ENCODE measurements at places on chromosomes 3 and 15.

DNA sequence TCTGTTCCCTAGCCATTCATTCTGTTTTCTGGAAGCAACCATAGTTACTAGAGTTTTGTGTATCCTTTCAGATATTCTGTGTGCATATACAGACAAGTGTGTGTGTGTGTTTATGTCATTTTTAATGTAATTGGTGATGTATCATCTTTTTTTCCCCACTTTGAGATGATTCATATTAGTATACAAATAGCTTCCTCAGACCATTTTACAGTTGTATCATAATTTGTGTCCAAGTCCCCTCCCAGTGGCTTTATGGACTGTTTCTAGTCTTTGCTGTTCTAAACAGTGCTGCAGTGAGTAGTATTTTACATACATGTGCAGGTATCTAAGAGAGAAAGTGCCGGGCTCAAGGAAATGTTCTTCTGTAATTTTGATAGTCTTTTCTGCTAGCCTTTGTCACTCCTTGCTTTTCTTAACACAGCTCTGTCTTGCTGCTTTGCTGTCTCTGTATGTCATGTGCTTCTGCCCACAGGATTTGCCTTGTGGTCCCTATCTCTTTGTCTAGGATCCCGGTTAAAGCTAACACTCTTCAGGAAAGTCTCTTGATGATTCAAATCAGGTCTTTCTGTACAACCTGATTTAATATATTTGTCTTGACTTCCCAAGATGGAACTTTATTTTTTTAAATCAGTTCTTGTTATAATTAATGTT, 31.5 kb upstream of the FBXL22 start:
- DNase-seq, result no peak

DNA sequence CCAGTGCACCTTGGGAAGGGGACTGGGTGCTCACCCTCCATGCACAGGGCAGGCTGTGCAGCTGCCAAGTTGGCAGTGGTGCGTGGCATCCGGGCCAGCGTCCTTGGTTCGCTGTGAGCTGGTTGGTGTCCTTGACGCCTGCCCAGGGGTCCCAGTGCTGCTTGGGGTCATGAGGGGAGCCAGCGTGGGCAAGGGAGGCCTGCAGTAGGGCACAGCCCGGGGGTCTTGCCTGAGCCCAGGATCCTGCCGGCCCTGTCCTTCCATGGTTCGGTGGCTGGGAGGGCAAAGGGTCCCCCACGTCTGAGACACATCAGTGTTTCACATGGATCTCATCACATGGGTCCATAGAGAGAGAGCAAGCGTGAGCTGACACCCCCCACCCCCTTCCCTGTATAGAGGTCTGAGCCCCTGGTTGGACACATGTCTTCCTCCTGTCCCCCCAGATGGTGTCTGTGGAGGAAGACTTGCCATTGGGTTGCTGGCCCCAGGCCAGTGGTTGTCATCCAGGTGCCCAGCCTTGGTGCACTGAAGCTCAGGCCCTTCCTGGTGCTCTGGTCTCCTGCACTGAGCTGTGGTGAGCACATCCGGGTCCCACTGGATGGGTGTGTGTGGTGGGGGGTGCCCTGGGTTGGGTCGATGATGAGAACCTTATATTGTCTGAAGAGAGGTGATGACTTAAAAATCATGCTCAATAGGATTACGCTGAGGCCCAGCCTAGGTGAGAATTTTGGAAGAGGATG, 232.3 kb downstream of the SNRPN start:
- DNase-seq, result no peak

DNA sequence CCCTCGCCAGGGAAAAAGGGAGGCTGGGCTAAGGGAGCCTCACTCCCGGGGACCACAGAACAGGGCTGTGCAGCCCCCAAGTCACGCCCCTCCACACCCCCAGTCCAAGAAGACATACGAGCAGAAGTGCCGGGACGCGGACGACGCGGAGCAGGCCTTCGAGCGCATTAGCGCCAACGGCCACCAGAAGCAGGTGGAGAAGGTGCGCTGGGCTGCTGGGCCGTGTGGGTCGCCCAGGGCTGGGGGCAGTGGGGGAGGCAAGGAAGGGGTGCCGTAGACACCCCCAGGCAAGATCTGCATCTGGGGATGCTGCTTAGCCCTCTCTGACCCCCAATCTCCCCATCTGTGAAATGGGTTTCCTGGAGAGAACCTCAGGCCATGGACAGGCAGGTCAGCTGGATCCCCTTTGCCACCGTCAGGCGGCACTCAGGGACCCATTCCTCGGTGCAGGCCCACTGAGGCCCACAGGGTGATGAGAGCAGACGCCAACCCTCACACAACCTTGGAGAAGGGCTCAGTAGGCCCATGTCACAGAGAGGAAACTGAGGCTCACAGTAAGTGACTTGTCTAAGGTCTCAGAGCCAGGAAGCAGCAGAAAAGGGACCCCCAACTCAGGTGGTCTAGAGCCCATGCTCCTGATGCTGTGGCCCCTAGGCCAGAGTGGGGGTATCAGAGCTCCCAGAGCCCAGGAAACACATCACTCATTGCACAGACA, 33.7 kb downstream of the PSTPIP1 start:
- DNase-seq, result no peak

DNA sequence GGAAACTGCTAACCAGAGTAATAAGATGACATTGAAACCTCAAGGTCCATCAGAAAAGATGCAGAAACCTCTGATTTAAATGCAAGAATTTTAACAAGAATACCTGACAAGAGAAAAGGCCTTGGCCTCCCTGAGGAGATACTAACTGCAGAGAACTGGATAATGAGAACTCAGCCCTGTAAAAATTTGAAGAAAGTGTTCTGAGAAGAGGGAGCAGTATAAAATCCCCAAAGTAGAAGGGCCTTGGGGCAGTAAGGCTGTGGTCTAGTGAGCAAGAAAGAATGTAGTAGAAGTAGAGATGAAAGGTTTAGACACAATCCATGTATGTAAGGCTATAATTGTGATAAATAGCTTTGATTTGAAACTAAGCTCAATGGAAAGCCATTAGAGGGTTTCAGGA, 394.1 kb downstream of the ZBBX start:
- DNase-seq, result no peak

GRCh38 chr15:75114327-75114726, 87.4 kb upstream of the C15orf39 start:
- DNase-seq, result no peak

GRCh38 chr15:89364741-89365450, 30.3 kb upstream of the POLG start:
- DNase-seq, result peak; percentile 81

DNA sequence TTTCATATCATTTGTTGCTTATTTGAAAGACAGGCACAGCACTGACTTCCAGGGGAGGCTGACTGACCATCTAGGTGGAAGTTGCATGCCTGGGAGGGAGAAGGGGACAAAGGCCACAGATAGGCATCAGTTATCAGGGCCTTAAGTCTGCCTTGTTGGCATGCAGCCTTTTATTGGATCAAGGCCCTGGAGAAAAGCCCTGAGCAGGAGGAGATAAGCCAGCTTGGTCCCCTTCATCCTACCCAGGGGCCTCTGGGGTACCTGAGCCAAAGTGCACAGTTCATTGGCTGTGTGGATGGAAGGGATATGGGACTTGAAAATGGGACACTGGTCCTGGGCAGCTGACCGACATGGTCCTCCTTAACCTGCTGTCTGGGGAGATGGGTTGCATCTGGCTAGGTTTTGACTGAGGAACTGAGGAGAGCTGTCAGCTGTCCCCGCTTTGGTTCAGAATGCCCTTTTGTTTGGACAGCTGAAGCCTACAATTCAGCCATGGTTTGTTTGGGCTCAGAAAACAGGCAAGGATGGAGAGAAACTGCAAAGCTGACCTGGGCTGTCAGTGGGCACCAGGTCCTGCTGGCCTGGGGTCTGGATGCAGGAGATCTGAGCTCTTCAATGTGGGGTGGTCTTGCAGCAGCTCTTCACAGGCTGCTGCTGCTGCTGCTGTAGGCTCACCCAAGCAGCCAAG, 60.0 kb downstream of the FLNB start:
- no peak for DNase-seq

GRCh38 chr3:133486658-133487057, 86.8 kb downstream of the BFSP2 start:
- DNase-seq, result no peak

DNA sequence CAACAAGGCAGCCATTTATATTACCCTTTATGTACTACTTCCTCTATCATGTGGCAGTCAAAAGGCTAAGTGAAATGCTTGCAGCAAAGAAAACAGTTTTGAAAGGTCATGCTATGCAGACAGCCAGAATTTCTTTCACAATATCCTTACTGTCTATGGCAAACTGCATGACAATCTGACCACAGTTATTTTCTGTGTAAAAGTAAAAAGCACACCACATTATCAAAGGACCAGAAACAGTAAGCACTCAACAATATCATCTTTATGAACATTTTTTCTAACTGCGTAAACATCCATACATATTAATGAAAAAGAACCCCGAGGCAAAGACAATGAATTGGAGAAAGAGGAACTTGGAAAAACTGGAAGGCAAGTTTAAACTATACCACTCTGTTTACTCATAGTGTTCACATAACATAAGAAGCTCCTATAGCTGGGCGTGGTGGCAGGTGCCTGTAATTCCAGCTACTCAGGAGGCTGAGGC, 47.9 kb downstream of the PIK3CB start:
- DNase-seq, result peak; percentile 22

GRCh38 chr3:187352581-187353575, 15.3 kb upstream of the RTP4 start:
- no peak for DNase-seq

- no peak for DNase-seq
Observed at GRCh38 chr15:85837011-85837433, 42.3 kb upstream of the KLHL25 start.

GRCh38 chr3:192273697-192274010, 453.7 kb downstream of the FGF12 start:
- no peak for DNase-seq

All from Ammon's horn (tissue), 1 donor.